NCI-H1105 (cell line): ENCODE measurements at places on chromosomes 6 and 20.

GRCh38 chr6:5030596-5031136, 26.8 kb upstream of the RPP40 start:
- DNase-seq: peak; percentile 77

DNA sequence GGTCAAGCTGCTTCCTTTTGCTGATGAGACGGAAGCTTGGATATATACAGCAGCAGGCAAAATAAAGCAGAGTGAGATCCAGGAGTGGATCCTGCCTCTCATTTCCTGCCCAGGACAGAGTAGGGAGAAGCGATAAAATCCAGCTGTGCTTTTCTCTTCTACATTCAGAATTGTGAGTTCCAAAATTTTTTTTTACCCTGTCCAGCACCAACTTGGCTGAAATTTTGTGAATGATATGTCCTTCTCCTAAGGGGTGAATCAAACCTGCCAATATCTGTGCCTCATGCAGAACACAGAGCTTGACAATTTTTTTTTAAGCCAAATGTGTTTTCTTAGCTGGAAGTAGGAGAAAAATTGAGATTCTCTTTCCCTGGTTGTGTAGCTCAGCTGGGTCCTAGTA, 235.6 kb upstream of the CHD6 start:
- DNase-seq: no peak

- peak; percentile 80 for DNase-seq
Measured at GRCh38 chr6:13924146-13924948, 405 bp upstream of the RNF182 start.

GRCh38 chr6:36615018-36615761, 21.0 kb downstream of the SRSF3 start:
- peak; percentile 16 for DNase-seq

DNA sequence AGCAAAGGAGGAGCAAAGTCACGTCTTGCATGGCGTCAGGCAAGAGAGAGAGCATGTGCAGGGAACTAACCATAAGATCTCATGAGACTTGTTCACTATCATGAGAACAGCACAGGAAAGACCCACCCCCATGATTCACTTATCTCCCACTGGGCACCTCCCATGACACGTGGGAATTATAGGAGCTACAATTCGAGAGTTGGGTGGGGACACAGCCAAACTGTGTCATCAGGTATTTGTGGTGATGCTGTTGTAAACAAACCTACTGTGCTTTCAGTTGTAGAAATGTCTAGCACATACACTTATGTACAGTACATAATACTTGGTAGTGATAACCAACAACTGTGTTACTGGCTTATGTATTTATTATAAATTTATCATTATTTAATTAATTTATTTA, 128.3 kb downstream of the UTRN start:
- DNase-seq: no peak

- no peak for DNase-seq
Measured at GRCh38 chr6:22716721-22717120, 147.4 kb downstream of the HDGFL1 start.

DNA sequence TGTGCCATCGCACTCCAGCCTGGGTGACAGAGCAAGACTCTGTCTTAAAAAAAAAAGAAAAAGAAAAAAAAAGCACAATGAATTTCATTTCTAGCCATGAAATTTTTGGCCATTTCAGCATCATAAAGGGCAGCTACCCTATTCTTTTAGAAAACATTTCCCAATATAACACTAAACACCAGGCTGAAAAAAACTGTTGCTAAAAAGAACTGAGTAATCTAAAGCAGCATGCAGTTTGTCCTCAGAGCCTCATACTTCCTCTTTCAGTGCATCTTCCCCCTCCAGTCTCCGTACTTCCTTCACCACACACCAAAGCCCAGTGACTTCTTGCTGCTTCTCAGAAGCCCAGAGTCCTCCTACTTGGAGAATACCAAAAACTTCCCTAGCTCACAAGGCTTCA, 5.6 kb upstream of the IFNGR1 start:
- DNase-seq: no peak

DNA sequence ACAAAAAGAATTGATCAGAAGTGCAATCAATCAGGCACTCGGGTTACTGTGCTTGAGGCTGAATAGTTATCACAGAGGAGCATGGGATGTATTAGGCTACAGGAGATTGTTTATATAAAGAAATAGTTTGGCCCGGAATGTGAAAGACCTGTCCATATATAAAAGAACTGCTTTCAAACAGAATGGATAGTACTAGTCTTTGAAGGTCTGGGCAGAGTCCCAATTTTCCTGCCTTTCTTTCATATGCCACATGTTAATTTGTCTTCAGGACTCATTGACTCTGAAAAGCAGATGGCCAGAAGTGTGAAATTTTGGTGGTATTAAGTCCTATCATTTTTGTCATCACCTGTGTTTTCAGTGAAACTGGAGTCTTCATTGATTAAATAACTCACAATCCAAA, 314.5 kb downstream of the EYA4 start:
- DNase-seq: no peak

GRCh38 chr6:33957131-33957891, 153.5 kb upstream of the MLN start:
- DNase-seq: no peak

GRCh38 chr6:164507206-164507940, 802.0 kb downstream of the C6orf118 start:
- no peak for DNase-seq

- DNase-seq: no peak
Measured at GRCh38 chr6:126440923-126441322, 101.0 kb downstream of the CENPW start.
